ENCODE measurements at places on chromosomes 1 and 21.

DNA sequence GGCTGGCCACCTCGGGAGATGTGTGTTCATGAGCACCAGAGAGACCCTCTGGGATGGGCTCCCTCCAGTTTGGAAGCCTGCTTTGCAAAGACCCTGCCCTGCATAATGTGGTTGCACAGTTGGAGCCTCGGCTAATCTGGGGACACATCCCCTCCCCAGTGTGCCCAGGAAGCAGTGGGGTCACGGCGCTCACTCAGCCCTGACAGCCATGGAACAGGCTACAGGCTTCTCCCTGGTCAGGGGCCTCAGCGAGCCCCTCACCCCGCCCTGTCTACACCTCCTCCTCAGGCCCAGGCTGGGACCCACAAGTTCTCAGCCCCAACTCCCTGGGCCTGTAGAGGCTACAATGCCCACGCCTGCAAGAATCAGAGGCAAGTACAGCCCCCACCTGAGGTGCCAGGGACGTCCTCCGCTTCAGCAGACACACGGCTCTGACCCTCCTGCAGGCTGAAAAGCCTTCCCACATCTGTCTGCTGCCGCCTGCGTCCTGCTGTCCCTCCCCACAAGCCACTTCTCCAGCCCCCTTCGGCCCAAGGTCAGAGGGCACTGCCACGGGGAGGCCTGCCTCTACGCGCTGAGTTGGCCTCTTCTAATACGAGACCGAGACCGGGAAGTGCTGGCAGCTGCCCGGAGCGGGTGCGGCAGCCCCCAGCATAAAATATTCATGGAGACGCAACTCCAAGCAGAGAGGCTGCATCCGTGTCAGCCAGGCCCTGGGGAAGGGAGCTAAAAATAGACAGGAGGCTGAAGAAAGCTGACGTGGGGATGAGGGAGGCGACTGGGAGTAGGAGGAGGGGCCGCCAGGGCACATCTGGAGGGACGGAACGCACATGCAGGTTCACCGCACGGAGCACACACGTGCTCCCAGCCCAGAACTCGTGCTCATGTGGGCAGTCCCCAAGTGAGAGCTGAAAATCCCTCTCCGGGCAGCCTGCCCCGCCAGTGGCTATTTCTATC lies 15.2 kb upstream of the GPR153 start:
- DNase-seq = no peak

DNA sequence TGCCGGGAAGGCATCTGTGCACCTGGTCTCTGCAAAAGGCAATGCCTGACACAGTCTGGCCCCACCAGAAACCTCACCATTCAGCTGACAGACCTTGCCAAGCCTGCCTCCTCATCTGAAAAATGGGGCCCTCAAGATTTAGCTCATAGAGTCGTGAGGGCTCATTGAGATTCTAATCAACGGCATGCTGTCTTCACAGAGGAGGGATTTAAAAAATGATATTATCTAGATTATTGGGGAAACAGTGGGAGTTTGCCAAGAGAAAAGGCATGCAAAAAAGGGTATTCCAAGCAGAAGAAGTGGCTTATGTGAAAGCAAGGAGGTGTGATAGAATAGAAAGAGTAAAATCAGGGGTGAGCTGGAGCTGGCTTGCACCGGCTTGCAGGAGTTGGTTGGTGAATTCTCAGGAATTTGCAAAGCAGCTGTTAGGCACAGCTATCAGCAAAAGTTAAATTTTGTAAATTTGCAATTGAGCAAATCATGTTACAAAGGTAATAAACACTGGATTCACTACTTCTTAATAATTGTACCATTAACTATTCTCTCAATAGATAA lies 91.7 kb upstream of the WNT4 start:
- no peak for DNase-seq

GRCh38 chr1:234582186-234582585 lies 27.8 kb downstream of the IRF2BP2 start:
- DNase-seq = no peak

GRCh38 chr1:118077331-118078045 lies 107.5 kb downstream of the SPAG17 start:
- DNase-seq = no peak

DNA sequence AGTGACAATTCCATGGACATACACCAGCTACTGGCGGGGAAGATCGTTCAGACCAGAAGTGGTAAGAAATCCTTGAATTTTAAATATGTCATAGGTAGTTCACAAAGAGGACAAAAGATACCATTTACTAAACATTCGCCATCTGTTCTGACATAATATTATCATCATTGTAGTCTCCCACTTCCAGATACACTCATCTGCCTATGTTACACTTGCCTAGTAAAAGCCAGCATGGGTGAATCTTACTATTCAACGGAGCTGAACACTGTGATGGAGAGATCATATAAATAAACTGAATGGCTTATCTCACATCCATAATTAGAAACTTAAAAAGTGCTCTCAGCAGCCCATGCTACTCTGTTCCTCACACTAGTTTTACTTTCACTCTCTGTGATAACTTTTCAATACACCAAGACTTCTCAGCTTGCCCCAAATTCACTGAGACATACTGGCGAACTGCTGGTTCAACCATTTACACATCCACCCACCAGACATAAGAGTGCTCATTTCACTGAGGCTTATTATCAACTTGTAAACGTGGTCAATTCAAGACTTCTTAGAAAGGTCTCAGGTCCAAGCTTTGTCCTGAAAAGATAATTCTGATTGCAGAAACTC lies 463 bp upstream of the PRRC2C start:
- no peak for DNase-seq

DNA sequence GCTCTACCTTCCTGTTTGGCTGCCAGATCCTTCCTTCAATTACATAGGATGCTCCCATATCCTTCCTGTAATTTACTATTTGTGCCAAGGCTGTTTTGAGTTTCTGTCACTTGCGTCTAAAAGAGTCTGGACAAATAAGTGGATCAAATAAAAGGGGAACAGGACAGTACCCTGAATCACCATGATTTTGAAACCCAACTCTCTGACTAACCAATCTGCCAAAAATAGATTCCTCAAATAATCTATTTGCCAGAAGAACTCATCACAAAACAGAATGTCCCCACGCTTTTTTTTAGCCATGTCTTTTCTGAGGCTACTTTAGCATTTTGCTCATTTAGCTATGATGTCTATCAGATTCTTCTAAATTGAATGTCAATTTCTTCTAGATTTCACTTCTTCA lies 392.6 kb downstream of the NTNG1 start:
- DNase-seq = no peak

GRCh38 chr21:31895077-31895835 lies 22.4 kb downstream of the HUNK start:
- DNase-seq = no peak

GRCh38 chr1:225454733-225455132 lies 26.9 kb upstream of the LBR start:
- DNase-seq = peak; percentile 53

DNA sequence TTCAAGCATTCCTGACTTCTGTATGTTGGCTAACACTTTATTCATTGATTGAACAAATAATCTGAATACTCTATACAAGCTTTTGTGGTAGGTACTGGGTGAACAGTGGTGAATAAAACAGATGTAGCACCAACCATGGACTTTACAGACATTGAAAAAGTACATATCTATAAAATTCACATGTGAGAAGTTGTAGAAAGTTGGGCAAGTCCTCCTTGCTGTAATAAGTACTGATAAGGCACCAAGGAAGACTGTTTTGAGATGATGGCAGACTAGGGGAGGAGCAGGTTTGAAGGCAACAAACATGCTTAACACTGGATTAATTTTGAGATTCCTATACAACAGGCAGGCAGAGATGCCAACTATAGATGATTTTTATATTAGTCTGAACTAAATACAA lies 42.4 kb downstream of the RNF2 start:
- DNase-seq = no peak

GRCh38 chr1:31441073-31441472 lies 28.1 kb downstream of the SERINC2 start:
- DNase-seq = no peak

DNA sequence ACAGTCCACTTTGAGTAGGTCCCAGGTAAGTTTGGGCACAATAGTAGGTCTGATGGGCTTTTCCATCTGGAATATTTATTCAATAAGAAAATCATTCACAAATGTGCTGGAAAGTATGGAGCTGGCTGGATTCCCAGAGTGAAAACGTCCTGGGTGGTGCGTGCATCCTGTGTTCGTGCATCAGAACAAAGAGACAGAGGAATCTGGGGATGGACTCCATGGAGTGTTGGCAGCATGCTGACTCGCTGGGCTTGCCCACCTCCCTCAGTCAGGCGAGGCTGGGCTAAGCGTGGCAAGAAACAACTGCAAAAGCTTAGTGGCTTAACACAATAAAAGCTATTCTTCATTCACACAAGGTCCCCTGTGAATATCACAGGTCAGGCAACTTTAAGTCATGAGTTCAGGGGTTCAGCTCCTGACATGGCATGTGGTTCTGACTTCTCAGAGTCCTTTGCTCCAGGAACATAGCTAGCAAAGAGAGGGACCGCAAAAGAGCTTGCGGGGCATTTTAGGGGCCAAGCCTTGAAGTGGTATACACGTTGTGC lies 151.6 kb upstream of the ZNF644 start:
- no peak for DNase-seq

DNA sequence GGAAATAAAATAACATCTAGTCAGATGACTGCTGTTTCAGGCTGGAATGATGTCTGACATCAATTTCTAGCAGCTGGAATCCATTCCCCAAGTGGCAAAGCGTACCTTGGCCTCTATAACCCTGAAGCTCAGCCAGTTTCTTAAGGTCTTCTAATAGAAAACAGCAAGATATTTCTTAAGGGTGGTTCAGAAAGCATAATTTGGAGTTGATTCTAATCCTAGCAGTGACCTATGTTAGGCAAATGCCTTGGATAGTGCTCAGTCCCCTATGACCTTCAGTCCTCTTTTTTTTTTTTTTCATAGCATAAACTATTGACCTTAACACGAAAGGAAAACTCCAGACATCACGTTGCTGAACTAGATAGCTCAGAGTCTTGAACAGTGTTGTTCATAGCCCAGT lies 56.5 kb downstream of the LAMC2 start:
- no peak for DNase-seq

DNA sequence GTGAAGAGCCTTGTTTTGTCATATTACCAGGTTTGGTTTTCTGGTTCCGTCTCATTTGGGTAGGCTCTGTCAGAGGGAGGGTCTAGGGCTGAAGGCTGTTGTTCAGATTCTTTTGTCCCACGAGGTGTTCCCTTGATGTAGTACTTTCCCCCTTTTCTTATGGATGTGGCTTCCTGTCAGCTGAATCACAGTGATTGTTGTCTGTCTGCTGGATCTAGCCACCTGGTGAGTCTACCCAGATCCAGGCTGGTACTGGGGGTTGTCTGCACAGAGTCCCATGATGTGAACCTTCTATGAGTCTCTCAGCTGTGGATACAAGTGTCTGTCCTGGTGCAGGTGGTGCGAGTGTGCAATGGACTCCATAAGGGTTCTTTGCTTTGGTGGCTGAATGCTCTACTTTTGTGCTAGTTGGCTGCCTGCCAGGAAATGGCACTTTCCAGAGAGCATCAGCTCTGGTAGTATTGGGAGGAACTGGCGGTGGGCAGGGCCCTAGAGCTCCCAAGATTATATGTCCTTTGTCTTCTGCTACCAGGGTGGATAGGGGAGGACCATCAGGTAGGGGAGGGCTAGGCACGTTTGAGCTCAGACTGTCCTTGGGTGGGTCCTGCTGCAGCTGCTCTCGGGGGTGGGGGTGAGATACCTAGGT lies 246.0 kb downstream of the RYR2 start:
- DNase-seq = no peak

- no peak for DNase-seq
Measured at GRCh38 chr1:54520631-54521321, 27.3 kb upstream of the ACOT11 start.

GRCh38 chr1:38929054-38929453 lies 12.6 kb downstream of the RHBDL2 start:
- DNase-seq = no peak

- no peak for DNase-seq
Measured at GRCh38 chr1:156884560-156885184, 8.8 kb upstream of the PEAR1 start.

GRCh38 chr1:65049941-65050713 lies 83.8 kb upstream of the JAK1 start:
- DNase-seq = no peak

DNA sequence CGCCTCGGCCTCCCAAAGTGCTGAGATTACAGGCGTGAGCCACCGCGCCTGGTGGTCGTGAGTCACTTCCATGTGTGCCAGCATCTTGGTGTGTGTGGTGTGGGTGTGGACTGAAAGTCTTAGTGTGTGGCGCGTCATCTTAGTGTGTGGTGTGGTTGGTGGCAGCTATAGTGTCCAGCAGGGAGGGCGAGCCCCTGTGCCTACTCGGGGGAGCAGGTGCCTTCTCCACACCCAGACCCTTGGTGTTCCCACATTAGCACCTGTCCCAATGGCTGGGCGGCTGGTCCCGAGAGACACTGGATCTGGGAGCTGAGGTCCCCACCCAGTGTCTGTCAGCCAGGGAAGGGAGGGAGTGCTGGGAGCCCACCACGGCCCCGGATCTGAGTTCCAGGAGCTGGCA lies 2.8 kb downstream of the SCNN1D start:
- DNase-seq = no peak

GRCh38 chr1:19219451-19219850 lies 9.4 kb upstream of the UBR4 start:
- DNase-seq = no peak

- DNase-seq = no peak
Measured at GRCh38 chr1:19035377-19036040, 79.0 kb upstream of the IFFO2 start.

DNA sequence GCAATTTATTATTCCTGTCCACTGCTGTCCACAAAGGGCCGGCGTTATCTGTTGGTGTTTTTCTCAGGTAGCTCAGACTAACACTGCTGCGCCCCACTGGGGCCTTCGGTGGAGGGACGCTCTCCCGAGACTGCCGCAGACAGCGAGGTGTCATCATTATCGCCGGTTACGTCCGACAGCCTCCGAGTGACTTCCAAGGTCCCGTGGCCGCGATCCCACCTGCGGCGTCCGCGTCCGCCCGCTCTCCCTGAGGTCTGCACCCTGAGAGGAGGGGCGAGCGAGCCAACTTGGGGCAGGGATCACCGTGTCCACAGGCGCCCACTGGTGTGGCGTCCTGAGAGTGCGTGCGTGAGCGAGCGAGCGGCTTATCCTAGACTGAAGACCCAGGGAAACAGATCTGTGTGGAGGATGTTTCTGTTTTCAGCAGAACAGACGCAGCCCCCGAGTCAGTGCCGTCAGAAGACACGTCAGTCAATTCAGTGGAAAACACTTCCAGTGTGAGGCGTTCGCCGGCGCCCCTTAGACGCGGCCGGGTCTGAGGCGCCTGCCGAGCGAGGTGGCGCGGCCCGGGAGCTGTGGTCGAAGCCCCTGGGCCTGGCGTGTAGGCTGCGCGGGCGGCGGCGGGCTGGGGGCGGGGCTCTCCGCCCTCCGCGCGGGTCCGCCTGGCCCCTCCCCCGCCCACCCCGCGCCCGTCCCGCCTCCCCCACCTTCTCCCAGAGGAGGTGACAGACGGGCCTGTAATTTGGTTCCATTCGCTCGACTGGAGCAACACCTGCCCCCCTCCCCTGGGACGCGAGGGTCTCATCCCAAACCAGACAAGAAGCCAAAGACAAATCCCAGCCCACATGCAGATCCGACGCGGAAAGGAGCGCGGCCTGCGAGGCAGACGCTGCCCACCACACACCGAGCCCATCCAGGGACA lies 12.6 kb downstream of the NHLH2 start:
- DNase-seq = no peak

- no peak for DNase-seq
Measured at GRCh38 chr1:112995890-112996289, 39.9 kb upstream of the SLC16A1 start.

Data from activated CD4-positive, CD25-positive, alpha-beta regulatory T cell (primary cell).